ENCODE measurements at places on chromosomes 2 and 18.
A peak's percentile ranks its signal among the peaks of the same experiment; 100 is the strongest.

- no peak for DNase-seq
Observed at GRCh38 chr2:177353187-177353478, 39.4 kb upstream of the AGPS start.

GRCh38 chr2:146212602-146213001 is 1632.2 kb upstream of the ACVR2A start:
- no peak for DNase-seq

DNA sequence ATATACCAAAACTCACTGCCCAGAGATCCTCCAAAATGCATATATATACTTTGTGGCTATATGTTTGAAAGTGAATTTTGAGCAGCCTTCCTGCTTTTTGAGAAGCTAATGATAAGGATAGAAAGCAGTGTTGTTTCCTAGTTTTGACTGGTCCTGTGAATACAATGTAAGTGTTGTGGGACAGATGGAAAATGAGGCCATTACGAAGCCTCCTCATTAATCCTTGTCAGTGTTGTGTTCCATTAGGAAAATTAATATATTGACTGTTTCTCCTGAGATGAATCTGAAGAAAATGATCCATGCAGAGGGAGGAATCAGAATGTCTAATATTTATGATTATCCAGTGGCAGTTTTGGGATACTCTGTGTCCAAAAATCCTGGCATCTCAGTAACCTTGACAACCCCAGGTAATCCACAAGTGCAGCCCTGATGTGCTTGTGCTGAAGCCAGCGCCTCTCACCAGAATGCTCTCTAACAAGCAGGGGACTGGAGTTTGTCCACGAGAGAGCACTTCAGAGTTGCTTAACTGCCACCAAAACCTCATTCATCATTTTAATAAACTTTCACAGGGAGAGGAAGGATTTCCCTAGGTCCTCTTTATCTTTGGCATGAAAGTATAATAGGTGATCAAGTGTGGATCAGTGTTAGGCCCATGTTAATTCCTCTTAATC is 418.6 kb downstream of the CMPK2 start:
- no peak for DNase-seq

DNA sequence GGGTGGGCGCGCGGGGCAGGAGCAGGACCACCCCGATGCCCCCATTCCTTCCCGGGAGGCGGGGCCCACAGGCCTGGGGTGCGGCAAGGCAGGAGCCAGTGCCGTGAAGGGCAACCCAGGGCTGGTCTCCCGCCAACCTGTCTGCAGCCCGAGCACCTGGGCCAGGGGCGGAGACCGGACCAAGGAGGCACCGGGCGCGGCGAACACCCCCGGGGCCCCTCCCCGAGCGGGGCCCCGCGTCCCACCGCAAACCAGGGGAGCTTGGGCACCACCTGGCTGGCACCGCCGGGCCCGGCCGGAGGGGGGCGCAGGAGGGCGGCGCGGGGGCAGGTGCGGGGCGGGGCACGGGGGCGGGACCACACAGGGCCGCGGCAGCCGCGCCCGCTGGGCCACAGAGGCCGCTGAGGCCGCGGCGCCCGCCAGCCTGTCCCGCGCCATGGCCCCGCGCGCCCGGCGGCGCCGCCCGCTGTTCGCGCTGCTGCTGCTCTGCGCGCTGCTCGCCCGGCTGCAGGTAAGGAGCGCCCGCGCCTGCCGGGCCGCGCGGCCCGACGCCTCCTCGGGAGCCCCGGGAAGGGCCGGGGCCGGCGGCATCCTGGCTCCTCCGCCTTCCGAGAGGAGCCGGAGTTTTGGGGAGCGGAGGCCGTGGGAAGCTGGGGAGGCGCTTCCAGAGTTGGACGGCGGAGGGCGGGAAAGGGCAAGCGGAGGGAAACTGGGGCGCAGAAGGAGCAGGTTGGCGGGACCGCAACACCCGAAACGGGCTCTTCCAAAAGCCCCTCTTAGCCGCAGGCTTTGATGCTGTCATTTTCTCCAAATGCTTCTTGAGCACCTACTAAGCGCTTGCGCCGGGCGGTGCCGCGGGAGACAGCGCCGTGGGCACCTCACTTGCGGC is at the start of gene TNFRSF11A:
TSS of gene TNFRSF11A (plus strand) at position 394 of the 889 bp plus-strand sequence. CDS start at position 437, 43 bp downstream.
- peak; percentile 28 for DNase-seq

- DNase-seq: no peak
Observed at GRCh38 chr2:130353291-130354138, 2.3 kb upstream of the PTPN18 start.

DNA sequence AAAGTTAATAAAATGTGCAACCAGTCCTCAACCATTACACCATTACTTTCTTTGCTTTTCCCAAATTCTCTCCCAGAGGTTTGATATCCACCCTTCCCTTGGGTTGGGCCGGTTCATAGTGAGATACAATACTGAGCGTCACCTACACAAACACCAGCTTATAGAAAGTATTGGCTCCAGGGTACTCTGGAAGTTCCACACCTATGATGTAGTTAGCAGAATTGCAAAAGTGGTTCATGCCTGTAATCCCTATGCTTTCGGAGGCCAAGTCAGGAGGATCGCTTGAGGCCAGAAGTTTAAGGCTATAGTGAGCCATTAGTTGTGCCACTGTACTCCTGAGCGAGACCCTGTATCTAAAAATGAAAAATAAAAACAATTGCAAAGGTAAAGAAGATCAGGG is 15.3 kb upstream of the MAP4K3 start:
- DNase-seq: no peak

GRCh38 chr2:105243961-105244360 is 2.4 kb downstream of the GPR45 start:
- DNase-seq: no peak

GRCh38 chr2:17975401-17975800 is 96.9 kb downstream of the KCNS3 start:
- DNase-seq: no peak

- no peak for DNase-seq
Observed at GRCh38 chr2:165632594-165632993, 161.5 kb downstream of the GALNT3 start.

GRCh38 chr18:79545255-79545654 is 134.3 kb upstream of the CTDP1 start:
- no peak for DNase-seq

- no peak for DNase-seq
Observed at GRCh38 chr2:54720563-54720962, 2.9 kb upstream of the EML6 start.

GRCh38 chr2:75539955-75540716 is 20.6 kb downstream of the EVA1A start:
- no peak for DNase-seq

GRCh38 chr2:147320146-147320545 is 524.7 kb upstream of the ACVR2A start:
- no peak for DNase-seq

GRCh38 chr2:127314193-127314988 is 20.4 kb upstream of the ERCC3 start:
- DNase-seq: no peak

DNA sequence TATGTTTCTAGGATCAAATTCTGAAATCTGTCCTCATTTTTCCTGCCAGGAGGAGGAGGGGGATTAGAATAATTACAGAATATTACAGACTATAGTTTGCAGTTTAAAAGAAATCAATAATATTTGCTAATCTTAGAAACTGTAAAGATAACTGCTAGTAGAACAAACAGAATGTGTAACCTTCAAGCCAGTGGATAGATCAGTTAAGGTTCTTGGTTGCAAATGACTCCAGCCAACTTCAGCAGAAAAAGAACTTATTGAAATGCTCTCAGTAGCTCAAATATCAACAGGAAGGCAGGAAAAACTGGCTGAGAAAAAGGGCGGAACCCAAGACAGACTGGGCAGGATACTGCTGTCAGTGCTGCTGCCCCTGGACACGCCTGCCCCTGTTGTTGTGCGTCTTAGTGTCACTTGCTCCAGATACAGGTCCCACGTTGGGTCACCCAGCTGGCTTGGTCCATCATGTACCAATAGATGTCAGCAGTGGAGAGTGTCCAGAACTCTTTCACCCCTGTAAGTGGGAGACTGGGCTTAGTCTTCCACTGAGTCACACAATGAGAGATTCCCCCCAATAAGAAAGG is 10.2 kb downstream of the NMUR1 start:
- no peak for DNase-seq

GRCh38 chr2:105989070-105989469 is 205.0 kb downstream of the UXS1 start:
- DNase-seq: no peak
